Tongue (tissue), 3 donors: ENCODE measurements at places on chromosomes 2 and 18. TPM values are rescaled to one million over a fixed set of nuclear protein-coding genes. Genes with fewer than 3 reads are reported as not detected.
A peak's percentile ranks its signal among the peaks of the same experiment; 100 is the strongest.

Gene SLC8A1
- 30.6 TPM for total RNA-seq

- DNase-seq: peak; percentile 54
These were observed 134.7 kb upstream of the SMIM21 start for GRCh38 chr18:75562216-75562615.

Gene CD8B2
- not detected for total RNA-seq

DNA sequence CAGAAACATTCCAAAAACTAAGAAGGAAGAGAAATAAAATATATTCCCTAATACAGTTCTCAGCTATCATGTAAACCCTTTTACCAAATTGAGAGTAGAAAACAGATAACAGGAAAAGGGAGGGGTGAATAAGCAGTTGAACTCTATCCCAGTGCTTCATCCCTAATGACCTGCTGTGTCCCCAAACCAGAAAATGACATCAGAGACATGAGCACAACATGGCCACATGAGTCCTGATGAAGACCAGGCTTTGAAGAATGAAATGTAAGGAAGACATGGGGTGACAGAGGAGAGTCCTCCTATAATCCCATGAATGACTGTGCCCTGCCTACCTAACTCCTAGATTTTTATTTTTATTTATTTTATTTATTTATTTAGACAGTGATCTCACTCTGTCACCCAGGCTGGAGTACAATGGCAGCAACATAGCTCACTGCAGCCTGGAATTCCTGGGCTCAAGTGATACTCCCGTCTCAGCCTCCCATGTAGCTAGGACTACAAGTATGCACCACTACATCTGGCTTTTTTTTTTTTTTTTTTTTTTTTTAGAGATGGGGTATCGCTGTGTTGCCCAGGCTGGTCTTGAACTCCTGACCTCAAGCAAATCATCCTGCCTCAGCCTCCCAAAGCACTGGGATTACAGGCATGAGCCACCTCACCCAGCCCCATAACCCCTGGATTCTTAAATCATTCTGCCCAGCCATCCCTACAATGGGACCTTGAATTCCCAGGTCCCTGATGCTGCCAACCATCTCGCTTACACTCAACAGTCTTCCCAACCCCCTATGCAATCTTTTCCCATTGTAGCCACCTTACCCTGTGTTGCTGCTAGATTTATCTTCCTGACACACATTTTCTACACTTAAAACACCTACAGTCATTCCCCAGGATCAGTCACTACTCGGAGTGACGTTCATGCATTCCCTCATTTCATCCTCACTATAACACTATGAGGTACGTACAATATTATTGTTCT is 64.5 kb downstream of the ANKRD44 start:
- DNase-seq: no peak

GRCh38 chr2:95056461-95057459 is 31.3 kb downstream of the MAL start:
- DNase-seq: no peak

DNA sequence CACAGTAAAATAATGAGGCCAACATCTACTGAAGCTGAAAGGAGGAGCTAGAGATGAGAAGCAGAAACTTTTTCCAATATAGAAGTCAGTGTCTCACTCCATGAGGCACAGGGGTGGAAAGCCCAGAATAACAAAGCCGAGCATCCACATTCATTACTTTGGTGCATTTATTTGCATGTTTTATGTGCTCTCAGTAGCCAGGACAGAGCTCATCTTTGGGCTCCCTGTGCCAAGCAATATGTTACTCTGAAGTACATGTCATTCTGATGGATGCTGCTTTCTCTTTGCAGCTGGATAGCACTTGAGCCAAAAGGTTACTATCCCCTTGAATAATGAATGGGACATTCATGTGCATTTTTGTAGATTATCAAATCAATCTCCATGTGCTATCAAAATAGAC is 338.6 kb upstream of the SOX11 start:
- no peak for DNase-seq

DNA sequence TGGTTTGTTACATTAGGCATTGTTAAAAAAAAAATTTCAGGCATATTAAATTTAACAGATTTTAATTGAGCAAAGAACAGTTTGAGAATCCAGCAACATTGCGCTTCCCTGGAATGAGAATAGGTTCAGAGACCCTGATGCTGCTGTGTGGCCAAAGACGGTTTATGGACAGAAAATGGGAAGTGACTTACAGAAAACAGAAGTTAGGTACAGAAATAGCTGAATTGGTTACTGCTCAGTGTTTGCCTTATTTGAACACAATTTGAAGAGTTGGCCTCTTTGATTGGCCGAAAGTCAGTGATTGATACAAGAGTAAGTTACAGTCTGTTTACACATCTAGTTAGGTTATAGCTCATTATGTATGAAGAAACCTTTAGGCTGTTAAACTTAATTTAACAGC is 6.0 kb upstream of the NEDD4L start:
- no peak for DNase-seq

Gene POTEI
- total RNA-seq: 0.21 TPM

DNA sequence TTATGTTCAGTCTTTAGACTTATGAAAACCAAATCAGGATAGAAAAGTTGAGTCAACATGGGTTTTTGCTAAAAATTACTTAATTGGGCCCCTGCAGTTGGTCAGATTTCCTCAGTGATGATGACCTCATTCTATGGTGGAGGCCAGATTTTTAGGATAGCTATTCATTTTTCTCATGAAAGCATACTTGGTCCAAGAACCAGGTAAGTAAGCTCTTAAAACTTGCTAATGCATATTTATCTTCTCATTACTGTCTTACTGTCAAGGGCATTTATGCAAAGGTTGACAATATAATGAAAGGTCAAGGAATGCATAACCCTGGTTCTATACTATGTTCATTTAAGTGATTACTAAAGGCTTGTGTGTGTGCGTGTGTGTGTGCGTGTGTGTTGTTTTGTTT is 650.6 kb downstream of the SATB2 start:
- no peak for DNase-seq

Gene GLI2
- 6.9 TPM for total RNA-seq

- DNase-seq: no peak
These were observed 47.2 kb upstream of the DTNB start for GRCh38 chr2:25720575-25720974.

Gene SOX11
- total RNA-seq: 15.8 TPM

DNA sequence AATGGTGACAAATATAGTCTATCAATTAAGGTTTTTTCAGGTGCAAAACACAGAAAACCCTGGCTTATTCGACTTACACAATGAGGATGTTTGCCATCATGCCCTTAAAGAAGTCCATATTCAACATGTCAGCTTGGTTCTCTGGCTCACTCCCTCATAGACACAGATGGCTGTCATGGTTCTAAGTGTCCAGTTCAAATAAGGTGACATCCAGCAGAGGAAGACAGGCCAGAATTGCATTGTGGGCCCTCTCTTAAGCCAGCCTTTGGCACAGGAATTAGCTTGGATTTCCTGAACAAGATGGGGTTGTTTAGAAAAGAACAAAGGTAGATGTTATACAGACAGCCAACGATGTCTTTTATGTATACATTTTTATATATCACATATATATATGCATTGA is 18.7 kb upstream of the SLC1A4 start:
- no peak for DNase-seq

- no peak for DNase-seq
These were observed 905 bp upstream of the IAH1 start for GRCh38 chr2:9473308-9473984.

Gene NPHP1
- 7.5 TPM for total RNA-seq

Gene ASXL2
- 12.2 TPM for total RNA-seq

DNA sequence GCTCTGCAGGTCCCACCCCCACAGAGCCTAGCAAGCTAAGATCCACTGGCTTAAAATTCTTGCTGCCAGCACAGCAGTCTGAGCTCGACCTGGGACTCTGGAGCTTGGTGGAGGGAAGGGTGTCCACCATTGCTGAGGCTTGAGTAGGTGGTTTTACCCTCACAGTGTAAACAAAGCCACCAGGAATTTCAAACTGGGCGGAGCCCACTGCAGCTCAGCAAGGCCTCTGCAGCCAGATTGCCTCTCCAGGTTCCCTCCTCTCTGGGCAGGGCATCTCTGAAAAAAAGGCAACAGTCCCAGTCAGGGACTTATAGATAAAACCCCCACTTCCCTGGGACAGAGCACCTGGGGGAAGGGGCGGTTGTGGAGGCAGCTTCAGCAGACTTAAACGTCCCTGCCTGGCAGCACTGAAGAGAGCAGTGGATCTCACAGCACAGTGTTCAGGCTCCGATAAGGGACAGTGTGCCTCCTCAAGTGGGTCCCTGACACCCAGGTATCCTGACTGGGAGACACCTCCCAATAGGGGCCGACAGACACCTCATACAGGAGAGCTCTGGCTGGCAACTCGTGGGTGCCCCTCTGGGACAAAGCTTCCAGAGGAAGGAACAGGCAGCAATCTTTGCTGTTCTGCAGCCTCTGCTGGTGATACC is 20.0 kb upstream of the NEMP2 start:
- no peak for DNase-seq

Gene CCDC74B
- total RNA-seq: 1.0 TPM

GRCh38 chr2:160910681-160911080 is 249.5 kb upstream of the TANK start:
- peak; percentile 91 for DNase-seq

- DNase-seq: no peak
These were observed 8.8 kb upstream of the SNED1 start for GRCh38 chr2:240989451-240990265.

DNA sequence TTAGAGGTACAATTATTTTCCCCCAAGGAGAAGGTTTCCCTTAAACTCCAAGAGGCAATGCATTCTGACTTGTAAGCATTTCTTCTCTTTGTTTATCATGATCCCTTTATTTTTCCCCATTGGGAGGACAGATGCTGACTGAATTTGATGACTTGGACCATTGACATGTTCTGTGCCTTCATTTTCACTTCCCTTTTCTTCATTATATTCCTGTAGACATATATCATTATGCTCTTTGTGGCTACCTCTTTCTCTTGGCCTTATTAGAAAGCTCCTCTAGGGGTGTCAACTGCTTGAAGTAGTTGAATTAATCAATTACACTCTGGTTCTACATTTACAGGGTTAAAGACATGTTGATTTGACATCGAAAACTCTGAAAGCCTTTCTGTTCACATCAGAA is 330.0 kb upstream of the DCC start:
- no peak for DNase-seq

DNA sequence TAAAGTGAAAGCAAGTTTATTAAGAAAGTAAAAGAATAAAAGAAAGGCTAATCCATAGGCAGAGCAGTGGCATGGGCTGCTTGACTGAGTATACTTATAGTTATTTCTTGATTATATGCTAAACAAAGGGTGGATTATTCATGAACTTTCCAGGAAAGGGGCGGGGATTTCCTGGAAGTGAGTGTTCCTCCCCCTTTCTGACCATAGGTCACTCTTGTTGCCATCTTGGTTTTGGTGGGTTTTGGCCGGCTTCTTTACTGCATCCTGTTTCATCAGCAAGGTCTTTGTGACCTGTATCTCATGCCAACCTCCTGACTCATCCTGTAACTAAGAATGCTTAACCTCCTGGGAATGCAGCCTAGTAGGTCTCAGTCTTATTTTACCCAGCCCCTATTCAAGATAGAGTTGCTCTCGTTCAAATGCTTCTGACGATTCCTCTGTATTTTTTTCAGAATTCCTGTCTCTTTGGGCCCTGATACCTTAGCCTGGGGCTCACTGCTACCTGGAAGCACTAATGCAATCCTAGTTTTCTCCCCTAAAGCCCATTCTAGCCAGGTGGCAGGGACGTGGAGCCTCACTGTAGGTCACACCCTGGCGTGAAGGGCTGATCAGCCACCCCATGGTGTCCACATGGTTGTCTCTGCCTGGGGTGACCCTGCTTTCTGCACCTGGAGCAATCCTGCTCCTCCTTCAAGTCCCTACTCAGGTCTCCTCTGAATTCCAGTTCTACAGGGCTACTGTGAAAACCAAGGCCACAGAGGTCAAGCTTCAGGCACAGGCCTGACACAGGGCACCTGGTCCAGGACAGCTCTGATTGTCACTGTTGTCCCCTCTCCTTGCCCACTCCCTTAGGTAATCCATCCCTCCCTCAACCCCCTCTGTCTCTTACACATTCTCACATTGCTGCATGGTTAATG is 6.0 kb upstream of the SLC35F6 start:
- DNase-seq: no peak

DNA sequence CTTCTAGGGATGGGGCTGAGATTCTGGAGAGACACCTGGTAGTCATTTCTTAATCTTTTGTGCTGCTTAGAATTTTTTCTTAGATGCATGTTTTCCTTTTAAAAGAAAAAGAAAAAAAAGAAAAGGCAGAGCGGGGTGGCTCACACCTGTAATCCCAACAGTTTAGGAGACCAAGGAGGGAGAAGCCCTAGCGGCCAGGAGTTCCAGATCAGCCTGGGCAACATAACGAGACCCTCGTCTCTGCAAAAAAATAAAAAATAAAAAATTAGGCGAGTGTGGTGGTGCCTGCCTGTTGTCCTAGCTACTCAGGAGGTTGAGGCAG is 46.0 kb upstream of the ATP6V1B1 start:
- DNase-seq: no peak

GRCh38 chr2:237448626-237449025 is 34.7 kb upstream of the COL6A3 start:
- no peak for DNase-seq

DNA sequence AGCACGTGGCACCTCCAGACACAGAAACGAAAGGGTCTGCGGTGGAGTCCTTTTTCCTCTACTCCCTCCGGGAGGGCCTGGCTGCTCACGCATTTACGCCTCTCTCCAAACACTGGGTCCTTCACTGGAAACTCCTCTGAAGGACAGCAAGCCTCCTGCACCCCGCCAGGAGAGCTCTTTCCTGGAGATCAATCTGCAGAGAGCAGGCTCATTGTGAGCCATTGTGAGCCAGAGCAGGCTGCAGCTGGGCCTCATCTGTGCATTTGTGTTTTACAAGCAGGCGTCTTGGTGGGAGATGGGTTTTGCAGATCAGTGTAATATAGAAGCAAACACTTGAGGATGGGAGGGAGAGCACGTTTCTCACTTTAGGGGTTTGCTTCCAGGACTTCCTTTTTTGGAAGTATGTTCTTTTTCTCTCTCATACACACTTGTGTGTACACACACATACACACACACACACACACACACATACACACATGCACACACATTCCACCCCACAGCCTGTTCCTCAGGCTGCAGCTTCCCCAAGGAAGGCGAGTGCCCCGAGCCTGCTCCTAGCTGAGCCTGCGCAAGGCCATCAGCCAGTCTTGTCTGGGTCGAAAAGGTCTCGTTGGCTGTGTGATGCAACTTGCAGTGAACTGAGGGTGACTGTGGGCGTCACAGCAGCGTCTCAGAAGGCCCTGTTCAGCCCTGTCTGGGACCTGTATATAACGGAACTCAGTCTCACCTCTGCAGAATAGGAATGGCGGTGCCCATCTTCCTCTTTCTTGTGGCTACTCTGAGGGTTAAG is 163.5 kb downstream of the GLI2 start:
- DNase-seq: peak; percentile 78

Gene SH3RF3
- 10.1 TPM for total RNA-seq

DNA sequence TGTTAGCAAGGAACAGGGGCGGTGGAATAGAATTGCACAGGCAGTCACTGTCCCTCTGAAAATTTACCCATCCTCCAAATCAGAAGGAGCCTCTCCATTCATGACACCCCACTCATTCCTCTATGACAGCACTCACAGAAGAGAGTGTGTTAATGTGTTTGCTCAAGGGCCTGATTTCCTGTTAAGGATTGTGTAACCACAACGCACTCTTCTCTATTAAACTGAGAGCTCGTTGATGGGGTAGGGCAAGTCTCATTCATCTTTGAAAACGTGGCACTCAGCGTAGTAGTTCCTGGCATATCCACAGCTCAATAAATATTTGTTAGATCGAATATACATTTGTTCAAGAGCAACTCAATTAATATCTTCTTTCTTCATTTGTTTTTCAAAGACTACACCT is 106.4 kb downstream of the VAPA start:
- no peak for DNase-seq

- peak; percentile 51 for DNase-seq
These were observed 52.2 kb upstream of the KCNH7 start for GRCh38 chr2:162890690-162891311.
